COR-L47 (cell line): ENCODE measurements at places on chromosomes 2 and 18.

- DNase-seq, result no peak
Measured at GRCh38 chr2:200469708-200470211, 40.1 kb downstream of the KCTD18 start.

DNA sequence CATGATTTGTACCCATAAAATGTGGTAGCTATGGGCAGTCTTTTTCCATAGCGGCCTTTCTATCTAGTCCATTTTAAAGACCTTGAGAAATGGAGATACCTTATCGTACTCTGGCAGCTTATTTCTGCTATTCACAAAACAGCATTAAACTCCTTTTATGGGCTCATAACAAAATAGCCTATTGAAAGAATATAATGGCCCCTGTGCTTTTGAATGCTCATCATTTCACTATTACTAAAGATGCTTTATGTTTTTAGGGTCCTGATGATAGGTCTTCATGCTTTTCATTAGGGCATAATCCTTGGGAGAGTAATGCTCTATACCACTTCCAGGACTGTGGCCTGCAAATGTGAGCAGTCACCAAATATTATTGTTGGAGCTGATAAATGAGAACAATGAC lies 7.3 kb upstream of the TMEM178A start:
- DNase-seq, result no peak

DNA sequence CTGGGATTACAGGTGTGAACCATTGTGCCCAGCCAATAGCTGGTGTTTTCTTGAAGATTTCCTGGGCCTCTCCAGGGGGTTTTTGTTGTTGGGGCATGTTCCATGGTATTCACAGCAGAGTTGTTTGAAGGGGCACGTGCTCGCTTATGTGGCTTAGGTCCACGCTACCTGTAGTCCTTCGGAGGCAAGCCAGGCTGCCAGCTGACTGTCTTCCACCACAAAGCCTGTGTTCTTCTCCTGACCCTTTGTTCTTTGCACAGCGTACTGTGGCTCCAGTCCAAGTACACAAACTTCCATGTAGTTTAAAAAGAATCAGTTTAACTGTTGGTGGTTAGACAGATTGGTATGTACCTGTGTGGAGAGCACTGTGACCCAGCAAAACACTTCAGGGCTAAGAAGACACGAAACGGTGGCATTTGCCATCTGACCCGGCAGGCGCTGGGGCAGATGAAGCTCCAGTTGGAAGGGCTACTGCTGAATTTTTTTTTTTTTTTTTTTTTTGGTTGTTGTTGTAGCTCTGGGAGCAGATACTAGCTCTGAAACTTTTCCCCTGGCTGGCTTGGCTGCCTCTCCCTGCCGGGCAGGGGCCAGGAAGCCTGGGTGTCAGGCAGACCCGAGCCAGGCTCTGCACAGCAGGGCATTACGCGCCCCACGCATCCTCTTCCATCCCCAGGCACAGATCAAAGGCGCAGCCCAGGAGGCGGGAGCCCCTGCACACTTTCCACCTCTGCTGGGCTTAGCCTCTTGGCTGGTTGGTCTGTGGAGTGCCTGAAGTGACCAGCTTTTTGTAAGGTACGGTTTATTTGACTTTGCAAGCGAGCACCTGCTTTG lies 5.7 kb downstream of the GREB1 start:
- DNase-seq, result peak; percentile 90

DNA sequence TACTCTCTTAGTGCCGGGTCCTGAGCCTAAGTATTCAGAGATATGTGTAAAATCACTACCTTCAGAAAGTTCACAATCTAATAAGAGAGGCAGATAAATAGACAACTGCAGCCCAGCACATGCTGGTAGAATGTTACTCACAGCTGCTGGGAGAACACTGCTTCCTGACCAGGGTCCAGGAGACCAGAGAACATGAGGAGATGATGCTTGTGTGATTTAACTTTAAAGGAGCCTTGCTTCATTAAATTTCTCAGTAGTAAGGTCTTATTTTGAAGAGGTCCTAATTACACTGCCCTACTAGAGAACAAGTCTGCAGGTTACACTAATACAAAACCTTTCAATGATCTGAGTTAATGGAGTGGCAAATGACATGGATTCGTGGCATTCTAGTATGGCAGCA lies 209.9 kb upstream of the TRIB2 start:
- no peak for DNase-seq

DNA sequence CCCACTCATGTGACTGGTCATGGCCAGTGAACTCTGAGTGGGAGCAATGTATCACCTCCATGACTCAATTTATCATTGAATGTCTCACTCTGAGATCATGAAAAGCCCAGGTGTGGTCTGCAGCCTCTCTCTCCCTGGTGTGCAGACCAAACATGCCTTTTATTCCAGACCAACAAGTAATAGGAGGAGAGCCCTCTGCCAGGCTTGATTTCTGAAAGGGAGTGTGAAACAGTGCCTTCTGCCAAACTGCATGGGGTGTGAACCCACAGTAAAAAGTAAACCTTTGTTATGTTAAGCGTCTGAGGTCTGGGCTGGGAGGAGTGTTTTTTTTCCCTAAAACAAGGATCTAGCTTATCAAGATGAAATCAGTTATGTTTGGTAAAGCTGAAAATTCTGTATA lies 601.2 kb downstream of the ADCYAP1 start:
- peak; percentile 53 for DNase-seq

DNA sequence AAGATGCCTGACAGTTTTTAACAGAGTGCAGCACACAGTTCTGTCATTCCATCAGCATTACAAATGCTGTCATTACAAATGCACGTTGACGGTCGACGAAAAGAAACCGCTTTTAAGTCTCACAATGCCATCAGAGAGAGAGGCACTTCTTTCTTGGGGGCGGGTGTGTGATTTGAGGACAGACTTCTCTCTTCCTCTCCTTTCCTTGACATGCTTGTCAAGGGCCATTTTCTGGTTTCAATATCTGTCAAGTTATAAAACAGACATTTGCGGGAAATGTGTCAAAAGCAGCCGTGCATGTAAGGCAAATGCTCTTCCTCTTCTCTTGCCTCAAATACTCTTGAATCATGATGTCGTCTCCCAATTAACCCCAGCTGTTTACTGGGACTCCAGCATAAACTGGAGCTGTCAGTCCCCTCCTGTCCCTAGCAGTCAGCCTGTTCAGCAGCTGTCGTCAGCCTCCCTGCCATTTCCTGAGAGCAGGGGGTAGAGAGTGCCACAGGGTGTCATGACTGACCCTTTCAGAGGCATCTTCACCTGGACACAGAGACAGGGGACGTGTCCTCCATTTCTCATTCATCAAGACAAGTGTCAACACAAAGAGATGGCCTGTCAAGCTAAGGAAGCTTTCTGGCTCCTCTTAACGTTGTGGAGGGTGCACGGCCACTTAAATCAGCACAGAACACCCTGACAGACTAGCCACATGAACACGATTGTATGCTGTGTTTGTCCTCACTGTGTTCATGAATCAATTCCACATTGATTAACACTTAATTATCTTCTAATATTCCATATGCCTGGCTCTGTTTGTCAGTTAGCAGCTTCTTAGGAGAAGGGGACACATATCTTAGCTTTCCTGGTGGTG lies 305.4 kb upstream of the RAB6C start:
- no peak for DNase-seq

DNA sequence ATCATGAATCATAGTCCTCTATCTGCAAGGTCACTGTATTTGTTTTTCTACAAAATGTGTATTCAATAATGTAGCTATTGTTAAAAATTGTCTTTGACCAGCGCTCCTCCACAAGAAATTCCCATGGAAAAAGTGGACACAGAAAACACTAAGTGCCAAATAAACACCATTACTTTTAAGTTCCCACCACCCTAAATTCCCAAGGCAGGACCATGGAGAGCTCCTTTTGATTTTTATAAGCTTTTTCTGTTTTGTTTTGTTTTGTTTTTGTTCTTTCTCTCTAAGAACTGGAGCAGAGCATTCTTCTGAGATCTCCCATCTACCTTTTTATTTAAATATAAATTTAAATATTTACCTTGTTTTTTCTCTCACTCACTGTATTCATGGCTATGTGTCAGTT lies 44.5 kb downstream of the LRATD1 start:
- DNase-seq, result no peak

- DNase-seq, result no peak
Measured at GRCh38 chr18:2723207-2723606, 67.7 kb downstream of the SMCHD1 start.

DNA sequence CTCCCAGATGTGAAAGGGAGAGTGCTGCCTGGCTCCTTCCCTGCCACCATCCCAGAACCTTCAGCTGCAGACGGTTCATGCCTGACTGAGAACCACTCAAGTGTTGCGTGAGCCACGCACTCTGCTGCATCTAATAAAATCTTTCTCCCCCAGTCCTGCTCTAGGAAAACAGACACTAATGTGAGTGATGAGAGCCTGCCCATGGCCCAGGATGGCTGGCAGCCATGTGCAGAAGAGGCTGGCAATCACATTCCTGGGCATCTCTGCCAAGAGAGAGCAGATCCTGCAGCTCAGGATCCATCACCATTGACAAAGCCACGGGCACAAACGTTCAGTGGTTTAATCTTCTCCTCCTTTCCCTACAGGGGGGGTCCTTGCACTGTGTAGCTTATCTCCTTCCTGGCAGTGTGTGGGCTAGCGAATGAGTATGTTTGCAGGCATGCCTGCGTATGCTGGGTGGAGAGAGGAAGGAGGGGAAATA lies 477.5 kb downstream of the SLC4A3 start:
- no peak for DNase-seq

DNA sequence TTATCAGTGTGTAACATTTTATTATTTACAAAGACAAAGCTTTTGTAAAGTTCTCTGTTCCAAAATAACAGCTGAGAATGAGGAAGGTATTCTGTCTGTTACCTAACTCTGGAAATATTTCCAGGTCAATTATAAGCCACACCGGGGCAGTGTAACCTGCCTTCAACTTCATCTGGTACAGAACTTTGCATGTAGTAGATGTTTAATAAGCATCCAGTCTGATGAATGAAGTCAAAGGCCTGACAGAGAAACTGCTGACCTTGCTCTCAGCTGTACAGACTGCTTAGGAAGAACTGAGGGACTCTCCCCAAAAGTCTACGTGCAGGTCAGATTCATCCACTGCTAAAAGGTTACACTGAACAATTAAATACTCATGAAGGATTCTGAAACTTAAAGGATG lies 43.3 kb downstream of the WDFY1 start:
- no peak for DNase-seq
